Adipocyte (in vitro differentiated cells): ENCODE measurements at places on chromosomes 7 and 10.

GRCh38 chr10:641149-642010, 48.1 kb downstream of the DIP2C start:
- DNase-seq: no peak

DNA sequence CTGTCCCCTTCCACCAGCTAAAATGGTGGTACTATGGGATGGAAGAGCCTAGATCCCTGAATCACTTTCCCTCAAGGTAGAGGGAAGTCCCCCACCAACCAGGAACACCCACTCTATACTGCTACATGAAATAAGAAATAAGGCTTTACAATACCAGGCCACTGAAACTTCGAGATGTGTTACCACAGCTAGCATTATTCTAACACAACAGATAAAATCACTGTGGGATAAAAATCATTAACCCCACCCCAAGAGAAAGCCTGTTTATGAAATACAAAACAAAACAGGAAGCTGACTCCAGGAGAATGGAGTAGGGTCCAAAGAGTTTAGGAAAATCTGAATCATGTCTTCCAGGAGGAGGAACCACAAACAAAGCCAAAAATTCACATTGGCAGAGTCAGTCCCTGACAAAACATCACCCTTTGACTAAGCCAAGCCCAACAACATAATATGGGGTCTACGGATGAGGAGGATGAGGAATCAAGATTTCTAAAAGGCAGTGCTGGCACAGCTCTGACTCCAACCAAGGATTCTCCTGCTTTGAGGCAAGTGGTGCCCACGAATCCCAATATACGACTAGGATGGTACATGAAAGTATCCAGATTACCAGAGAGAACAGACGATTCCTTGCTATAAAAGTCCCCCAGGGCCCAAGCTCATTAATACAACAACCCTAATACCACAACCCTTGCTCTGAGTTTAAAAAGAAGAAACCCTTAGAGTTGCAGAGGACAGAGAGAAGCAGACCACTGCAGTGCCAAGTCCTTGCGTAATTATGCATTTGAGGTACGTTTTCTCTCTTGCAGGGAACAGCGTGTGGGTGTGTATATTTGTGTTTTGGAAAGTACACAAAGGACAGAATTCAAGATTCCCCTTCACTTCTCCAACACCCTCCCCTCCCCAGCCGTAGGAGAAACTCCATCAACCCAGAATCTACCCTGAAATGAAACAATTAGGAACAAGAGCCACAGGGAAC, 23.7 kb downstream of the XPNPEP1 start:
- peak; percentile 56 for DNase-seq

DNA sequence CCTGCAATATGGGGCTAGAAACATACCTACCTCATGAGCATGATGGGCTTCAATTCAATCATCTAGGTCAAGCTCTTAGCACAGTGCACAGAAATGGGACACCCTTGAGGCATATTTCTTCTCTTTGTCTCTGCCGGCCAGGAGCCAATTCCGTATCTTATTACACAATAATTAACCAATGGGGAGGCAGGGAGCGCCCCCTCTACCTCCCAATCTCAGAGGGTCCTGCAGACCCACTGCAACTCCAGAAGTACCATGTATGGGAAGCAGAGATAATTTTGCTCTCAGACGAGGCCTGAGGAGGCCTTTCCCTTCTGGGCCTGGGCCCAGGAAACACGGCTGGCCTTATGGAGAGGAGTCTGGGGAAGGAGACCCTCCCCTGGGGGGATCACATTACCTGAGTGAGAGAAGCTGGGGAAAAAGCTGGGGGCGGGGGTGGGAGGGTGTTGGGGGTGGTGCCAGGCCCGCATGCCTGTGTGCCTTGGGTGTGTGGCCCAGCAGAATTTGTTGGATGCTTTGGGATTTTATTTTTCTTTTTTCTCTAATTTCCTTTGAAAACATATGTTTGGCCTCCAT, 155.5 kb downstream of the UBE2H start:
- DNase-seq: no peak

DNA sequence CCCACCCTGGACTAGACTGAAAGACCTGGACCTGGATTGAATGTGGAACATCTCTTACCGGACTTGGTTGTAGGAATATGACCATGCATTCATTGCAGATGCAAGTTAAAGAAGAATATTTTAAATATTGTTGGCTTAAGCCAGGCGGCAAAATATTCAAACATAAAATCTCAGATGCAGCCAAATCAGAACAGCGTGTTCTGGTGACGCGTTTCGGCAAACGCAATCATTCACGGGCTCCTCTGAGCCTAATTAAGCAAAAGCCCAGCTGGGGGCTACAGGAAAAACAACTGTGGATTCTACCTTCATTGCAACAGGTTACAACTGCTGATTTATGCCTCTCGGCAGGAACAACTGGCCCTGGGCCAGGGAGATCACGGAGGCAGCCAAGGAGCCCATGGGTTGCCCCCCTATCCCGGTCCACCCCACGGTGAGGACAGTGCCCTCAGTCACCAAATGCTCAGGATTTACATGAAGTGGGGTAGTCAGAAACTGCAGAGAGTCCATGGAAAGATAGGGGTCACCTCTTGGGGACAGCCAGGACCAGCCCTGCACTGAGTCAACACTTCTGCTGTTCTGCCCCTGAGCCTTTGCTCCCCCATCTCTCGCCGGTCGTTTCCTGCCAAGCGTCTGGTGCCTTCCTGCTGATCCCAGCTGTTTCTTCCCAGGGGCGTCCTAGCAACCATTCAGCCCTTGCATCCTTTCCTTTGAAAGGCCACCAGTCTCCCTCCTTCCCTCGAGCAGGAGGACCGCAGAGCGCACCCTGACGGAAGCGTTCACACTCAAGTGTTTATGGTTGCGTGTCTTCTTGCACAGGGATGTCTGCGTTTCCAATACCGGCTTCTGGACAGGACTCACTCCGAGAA, 64.4 kb upstream of the SFMBT2 start:
- DNase-seq: no peak

DNA sequence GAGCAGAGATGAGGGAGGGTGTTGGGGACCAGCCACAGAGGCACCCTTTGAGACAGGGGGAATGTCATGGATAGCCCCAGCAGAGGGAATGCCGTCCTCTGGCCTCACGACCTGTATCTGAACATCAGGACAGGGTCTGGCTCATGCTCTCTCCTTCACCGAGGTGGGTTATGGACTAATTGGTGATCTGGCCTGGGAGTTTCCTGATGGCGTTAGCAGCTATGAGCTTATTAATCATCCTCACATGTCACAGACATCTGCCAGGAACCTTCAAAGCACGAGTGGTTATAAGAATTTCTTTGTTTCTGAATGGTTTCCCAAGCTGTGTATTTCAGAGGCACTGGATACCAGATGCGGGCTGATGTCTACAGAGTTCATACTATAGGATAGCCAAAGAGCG, 6.9 kb downstream of the CPA4 start:
- DNase-seq: no peak

GRCh38 chr7:36280840-36281812, 108.5 kb upstream of the ANLN start:
- DNase-seq: peak; percentile 87

- DNase-seq: no peak
Observed at GRCh38 chr10:131082991-131083481, 228.5 kb downstream of the TCERG1L start.

DNA sequence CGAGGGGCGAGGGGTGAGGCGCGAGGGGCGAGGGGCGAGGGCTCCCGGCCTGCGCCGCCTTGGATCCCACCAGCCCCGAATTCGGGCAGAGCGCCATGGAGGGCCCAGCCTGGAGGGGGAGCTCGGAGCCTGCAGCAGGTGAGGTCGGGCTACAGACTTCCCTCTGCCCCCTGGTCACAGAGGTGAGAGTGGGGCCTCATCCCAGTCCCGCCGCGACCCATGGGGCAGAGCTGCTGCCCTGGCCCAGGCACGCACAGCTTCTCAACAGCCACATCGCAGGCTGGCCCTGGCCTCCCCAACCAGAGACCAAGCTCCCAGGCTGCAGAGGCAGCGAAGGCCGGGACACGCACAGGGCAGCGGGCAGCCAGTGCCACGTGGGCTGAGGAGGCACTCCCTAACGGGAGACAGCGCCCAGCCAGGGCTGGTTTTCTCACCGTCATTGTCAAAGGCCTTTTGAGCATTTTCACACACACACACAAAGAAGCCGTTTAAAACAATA, 191.8 kb downstream of the PTPRN2 start:
- DNase-seq: no peak

DNA sequence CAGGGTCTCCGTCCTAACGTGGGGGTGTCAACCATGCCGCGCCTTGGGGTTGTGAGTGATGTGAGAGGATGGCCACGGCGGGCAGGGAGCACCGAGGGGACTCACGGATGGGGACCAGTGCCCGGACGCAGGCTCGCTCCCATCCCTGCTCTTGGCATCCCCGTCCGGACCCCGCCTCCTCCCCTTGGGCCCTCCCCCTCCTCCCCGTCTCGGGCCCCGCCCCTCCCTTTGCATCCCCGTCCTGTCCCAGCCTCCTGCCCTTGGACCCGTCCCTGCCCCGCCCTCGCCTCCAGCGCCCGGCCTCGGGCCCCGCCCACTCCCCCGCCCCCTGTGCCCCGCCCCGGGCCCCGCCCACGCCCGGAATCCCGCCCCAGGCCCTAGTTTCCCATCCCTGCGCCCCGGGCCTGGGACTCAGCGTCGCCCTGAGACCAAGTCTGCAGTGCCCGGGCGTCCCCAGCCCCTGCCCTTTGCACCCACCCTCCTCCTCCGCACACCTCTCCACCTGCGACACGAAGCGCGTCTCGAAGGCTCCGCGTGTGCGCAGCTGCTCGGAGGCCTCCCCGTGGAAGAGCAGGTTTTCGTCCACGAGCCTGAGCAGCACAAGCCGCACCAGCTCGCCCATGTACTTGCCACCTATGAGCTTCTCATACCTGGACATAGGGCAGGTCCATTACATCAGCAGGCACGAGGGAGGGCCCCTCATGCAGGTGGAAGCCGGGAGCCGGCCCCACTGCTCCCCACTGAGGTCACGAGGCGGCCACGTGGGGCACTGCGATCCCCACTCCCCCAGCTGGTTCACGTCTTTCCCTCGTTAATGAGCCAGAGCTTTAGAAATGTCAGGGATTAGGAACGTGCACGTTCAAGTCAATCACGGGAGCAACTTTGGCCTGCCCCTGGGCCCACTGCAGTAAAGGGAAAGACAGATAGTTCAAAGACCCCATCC, 5.1 kb upstream of the MYL7 start:
- peak; percentile 74 for DNase-seq

- DNase-seq: no peak
Observed at GRCh38 chr10:113425008-113425407, 127.8 kb upstream of the HABP2 start.
